Stimulated activated CD4-positive, alpha-beta T cell treated with anti-CD3 and anti-CD28 coated beads, Interleukin-12 subunit alpha, Interleukin-12 subunit beta, amount 100 ng/mL, for 24 hours (primary cell): ENCODE measurements at places on chromosomes 4 and X.

DNA sequence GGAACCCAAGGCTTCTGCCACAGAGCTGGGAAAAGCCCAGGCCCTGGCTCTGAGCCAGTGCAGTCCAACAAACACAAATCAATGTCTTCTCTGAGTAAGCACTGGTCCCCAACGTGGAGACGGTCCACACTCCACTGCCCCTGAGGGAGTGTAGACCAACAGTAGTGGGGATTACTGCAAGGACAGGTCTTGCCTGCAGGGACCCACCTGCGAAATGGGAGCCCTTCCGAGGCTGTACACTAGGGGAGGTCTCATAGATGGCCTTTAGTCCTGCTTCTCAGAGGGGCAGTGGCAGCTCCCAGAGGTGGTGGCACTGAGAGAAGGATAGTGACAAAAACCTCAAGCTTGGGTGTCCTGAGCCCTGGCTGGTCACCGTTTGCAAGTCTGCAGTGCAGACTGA lies 19.5 kb downstream of the ENPP6 start:
- no peak for DNase-seq

DNA sequence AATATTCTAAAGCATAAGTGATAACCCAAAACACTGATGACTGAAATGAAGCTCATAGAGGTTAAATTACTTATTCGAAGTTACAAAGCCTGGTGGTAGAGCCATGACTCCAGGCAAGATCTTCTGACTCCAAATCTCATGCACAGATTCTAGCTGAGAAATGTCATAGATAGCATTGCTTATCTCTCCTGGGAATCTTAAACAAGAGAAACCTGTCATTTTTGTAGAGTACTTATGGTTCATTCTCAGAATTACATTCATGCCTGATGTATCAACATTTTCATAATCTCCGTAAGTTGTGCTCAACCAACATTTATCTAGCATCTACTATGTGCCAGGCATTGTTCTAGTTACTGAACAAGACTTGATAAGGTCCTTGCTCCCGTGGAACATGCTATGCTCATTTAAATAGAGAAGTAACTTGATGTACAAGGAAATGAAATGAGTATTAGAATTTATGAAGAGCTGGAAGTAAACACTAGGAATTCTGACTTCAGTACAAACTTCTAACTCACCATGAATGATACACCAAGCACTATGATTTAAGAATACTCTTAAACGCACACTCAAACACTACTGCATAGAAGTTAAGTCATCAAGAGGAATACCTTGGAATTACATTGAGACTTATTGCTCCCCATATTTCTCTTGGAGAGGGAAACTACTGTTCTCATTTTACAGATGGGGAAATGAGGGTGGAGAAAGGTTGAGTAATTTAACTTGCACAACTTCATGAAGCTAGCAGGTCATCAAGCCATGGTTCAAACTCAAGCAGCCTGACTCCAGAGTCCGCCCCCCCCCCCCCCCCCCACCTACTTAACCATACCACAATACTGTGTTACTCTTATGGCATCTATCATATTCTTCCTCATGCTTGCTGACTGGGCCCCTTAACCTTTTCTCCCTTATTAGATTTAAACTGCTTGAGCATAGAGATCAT lies 45.4 kb downstream of the MBNL3 start:
- no peak for DNase-seq

GRCh38 chr4:185033950-185034349 lies 15.7 kb downstream of the HELT start:
- no peak for DNase-seq

DNA sequence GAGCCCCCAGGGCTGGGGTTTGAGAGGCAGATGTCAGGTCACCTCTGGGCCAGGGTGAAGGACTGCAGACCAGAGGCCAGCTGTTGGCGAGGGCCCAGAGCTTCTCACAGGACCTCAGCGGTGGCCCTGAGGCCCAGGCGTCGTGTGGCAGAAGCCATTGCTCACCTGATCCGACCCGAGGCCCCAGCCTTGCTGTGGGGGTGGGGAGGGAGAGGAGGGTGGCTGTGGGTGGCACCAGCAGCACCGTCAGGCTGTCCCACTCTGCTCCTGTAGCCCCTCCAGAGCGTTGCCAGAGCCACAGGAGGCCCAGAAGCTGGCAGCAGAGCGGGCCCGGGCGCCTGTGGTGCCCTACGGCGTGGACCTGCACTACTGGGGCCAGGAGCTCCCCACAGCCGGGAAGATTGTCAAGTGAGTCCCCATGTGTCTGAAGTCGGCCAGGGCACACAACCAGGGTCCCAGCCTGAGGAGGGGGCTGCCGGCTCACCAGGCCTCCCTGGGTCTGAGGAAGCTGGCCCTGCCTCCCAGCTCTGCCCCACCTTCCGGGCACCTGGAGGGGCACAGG lies 28.8 kb downstream of the UVSSA start:
- no peak for DNase-seq

DNA sequence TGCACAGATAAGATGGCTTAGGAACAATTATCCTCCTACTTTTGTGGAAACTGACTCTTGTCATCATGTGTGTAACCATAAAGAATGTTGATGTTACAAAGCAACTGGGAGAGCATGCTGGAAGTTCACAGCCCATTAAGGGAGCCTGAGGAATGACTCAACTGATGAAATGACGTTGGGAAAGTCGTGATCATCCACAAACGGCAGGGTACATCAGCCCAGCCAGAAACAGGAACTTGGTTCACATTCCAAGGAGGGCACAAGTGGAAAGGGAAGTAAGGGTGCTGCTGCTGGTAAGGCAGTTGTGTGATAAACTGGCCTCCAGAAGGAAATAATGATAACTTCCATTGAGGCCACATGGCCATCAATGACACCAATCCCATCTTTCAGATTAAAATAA lies 6.7 kb downstream of the TEC start:
- DNase-seq: no peak
